ENCODE measurements at places on chromosomes 2 and 18. TPM values are rescaled to one million over a fixed set of nuclear protein-coding genes. Genes with fewer than 3 reads are reported as not detected.

Gene GAD1
- total RNA-seq, result 0.60 TPM

Gene SERPINB12
- total RNA-seq, result not detected

Gene SCG2
- total RNA-seq, result not detected

Gene KCNE4
- not detected for total RNA-seq

Gene REG3G
- not detected for total RNA-seq

Gene BCL11A
- 0.92 TPM for total RNA-seq

Measured in endothelial cell of umbilical vein (primary cell).